GM23338 (cell line): ENCODE measurements at places on chromosomes 6 and 20.

DNA sequence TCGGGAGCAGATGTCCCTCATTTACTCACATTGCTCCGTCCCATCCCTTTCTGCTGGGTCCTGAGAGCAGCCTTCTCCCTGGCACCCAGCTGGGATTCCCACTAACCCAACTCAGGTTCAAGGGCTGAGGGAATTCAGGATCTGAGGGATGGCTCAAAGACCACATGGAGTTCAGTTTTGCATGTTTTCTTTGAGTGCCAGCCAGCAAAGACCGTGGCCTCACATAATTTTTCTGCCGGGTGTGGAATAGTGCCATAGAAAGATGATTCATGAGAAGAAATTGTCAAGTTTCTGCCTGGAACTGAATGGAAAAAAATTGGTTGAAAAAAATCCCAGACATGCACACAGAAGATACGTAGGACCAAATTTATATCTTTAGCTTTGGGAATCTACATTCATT, 168.6 kb downstream of the CD83 start:
- peak; percentile 27 for DNase-seq

DNA sequence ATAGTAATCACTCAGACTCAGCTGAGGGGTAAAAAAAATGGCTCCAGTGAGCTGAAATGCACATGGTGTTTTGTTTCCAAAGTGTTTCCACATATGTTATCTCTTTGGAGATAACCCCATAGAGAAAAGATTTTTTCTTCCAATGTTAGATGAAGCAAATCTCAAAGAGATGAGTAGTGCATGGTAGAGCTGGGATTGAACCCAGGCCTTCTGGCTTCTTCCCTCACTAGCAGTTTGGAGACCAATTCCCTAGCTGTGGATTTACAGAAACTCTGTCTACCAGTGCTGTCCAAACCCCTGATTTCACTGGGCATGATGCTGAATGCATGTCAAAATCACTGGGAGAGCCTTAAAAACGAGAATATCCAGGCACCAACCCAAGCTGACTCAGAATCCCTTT, 165.1 kb downstream of the LRFN2 start:
- no peak for DNase-seq

- DNase-seq = peak; percentile 69
These were observed at the start of gene ATXN1 for GRCh38 chr6:16760516-16761470. Gene ATXN1, minus strand, starts transcription at chr6:16761460.

GRCh38 chr6:134177236-134177635, 124.8 kb upstream of the SLC2A12 start:
- DNase-seq = no peak

- no peak for DNase-seq
These were observed 36.1 kb downstream of the F13A1 start for GRCh38 chr6:6284221-6284966.

DNA sequence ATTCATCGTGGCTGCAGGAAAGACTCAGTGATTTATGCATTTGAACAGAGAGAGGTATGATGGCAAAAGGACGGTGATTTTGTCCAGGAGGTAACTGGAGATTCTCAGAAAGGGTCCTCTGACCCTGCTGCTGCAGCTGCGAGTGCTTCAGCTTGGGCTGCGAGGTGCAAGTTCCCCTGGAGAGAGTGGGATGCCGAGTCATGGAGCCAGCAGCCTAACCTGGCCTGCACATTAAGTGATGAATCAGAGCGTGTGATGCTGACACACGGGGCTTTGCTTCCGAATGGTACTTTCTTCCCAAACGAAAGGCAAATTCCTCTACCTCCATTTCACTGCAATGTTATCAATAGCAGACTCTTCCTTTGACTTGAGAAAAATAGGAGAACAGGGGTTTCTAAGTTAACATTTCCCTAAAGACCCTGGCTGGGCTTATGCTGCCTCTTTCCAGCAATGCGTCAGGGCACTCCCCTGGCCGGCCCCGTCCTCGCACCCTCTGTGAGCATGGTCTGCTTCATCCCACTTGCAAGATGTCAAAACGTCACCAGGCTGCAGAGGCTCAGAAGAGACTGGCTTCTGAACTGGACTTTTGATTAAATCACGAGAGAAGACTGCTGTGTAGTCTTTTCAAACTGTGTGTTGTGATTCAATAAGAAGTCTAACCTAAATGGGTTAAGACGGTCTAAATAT, 628.0 kb upstream of the AGPAT4 start:
- DNase-seq = peak; percentile 10

DNA sequence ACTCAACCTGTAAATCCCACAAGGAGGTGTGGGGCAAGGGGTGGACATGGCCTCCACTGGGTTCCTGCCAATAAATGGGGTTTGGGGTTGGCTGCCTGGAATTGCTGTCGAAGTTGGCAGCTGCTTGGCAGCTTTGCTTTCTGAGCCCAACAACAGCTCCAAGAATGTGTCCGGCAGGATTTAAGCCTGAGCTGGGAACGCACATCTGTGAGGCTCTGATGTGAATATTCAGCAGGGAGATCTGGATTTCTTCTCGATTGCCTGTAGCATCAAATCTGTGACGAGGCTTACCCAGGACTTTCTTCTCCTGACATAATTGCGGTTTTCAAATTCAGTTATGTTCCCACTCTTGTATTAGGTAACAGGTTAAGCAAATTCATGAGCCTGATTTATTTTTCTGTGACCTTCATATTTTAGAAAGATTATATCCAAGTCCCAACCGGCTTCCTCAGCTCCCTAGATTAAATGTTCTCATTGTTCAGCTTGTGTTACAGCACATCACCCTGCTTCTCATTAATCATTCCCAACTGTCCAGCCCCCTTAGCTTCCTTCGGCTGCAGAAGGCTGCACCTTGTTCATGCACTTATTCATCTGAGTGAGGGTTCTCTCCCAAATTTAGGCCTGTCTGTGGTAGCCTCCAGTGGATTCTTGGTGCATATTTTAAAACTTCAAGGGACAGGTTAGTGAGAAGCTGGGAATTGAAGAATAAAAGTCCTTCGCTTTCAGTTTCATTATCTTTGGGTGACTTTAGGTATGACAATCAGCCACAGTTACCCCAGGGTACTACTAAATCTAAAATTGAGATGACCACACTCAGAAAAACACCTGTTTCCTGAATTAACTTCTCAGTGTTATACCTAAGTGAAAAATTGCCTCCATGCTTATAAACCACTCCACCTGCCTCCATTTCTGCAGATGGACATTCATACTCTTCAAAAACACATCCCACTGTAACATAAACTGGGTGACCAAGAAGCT, 310.0 kb downstream of the ESR1 start:
- no peak for DNase-seq

- no peak for DNase-seq
These were observed 66.7 kb downstream of the SYNDIG1 start for GRCh38 chr20:24535941-24536730.

DNA sequence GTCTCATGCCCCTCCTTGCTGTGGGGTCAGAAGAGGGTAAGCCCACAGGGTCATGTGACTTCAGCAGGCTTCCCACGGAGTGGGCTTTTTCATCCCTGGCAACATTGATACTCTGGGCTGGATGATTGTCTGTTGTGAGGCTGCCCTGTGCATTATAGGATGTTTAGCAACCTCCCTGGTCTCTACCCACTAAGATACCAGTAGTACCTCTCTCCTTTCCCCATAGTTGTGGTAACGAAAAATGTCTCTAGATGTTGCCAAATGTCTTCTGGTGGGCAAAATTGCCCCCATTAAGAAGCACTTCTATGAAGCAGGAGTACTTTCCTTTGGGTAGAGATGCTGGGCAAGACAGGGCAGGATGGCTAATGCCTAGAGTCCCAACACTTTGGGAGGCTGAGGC, 232.5 kb upstream of the ZNF217 start:
- DNase-seq = no peak

DNA sequence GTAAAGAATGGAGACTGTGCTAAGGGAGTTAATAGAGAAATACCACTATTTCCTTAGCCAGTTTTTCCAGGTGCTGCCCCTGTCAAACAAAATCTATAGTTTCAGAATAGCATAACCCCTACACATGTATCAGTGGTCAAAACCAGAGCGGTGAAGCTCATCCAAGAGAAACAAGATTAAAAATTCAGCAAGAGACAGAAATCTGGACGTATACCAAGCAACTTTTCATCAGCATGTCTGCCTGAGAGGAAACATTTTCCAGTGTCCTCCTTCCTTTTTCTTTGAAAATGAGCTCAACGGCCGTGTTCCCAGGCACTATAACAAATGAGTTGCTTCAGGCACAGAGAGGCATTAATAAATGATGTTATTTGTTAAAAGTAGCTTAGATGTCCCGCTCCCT, 416.5 kb downstream of the BCKDHB start:
- DNase-seq = no peak

DNA sequence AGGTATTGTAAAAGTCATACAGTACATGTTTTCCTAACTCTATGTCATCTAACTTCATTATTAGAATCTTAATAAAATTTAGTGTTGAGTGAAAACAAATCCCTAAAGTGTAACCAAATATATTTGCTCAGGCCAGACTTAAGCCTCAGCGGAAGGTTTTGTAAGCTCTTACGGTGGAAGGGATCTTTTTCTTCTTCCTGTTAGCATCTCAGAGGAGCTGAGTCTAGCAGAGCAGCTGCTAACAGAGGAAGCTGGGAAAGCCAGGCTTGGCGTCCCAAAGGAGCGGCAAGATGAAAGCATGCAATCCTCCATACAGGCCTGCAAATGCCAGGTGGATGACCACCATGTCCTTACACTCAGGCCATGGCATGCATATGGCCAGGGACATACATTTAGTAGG, 72.4 kb downstream of the ADTRP start:
- DNase-seq = no peak

GRCh38 chr6:83862776-83863471, 3.4 kb downstream of the CYB5R4 start:
- DNase-seq = no peak

GRCh38 chr6:14456941-14457340, 339.4 kb downstream of the CD83 start:
- no peak for DNase-seq

DNA sequence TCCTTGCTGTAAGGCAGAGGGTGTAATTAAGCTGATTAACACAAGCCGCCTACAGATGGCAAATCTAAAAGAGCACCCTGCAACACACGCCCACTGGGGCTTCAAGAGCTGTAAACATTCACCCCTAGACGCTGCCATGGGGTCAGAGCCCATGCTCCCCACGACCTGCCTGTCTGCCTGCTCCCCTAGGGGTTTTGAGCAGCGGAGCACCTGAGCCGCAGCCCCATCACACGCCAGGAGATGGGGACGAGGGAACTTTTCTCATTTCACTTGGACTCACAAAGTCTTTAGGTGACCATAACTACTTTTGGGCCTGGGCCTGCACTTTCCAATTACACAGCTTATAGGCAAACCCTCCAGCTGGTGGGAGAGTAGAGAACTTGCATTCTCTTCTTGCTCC, 99.0 kb upstream of the SOX4 start:
- DNase-seq = peak; percentile 59

GRCh38 chr6:166285233-166285632, 23.0 kb downstream of the PRR18 start:
- peak; percentile 19 for DNase-seq

GRCh38 chr6:142612956-142613355, 311.1 kb downstream of the ADGRG6 start:
- DNase-seq = no peak

GRCh38 chr20:44091026-44091425, 96.0 kb downstream of the JPH2 start:
- DNase-seq = no peak

DNA sequence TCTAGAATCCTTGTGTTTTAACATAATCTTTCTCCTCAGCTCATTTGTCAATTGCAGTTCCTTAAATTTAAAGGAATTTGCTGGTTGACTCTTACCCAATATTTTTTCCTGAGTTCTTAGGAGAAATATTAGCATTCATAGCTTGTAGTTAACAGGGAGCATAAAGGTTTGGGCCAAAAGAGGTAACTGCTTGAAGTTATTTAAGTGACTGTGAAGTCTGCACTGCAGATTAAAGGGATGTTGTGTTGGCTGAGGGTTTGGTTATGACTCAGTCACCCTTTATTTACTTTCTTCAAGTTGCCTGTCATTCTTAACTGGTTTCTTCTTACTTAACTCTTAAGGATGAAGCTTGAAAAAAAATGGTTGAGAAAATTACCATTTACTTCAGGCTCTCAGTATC, 220.3 kb upstream of the LAMP5 start:
- DNase-seq = no peak

DNA sequence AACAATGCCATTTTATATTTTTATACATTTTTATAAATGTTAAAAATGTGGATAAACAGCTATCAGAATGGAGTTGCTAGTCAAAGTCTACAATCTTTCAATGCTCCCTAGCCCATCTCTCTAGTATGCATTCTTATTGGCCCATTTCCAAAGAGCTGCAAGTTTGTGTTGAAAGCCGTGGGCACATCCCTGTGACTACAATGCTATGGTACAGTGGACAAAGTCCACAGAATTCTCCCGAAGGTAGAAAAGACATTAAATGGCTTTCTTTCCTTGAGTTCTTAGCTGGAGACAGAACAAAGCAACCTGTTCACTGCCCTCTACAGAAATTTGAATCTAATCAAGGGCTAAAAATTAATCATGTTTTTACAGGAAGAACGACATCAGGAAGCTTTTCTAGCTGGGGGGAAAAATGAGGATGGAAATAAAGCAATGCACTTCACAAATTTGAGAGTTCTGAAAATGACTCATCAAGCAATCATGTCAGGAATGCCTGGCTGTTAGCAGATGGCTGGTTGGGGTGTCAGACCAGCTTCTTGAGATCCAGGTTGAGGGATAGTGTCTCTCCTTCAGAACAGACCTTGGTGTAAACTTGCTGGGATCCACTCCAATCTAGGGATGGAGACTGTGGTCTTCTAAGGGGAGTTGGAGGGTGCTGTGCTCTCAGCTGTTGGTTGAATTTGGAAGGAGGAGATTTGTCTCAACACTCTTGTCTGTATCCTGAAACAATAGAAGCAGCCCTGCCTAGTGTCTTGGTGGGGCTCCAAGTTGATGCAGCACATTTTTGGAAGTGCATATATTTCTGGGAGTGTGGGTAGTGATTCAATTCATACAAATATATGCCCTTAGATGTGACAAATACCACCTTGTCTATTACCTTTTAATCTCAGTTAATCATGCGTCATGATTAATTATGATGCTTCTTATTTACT, 143.4 kb upstream of the PHACTR1 start:
- DNase-seq = peak; percentile 61

GRCh38 chr20:11952639-11953038, 34.9 kb downstream of the BTBD3 start:
- no peak for DNase-seq

- no peak for DNase-seq
These were observed 199.7 kb upstream of the UST start for GRCh38 chr6:148547110-148547509.
